ENCODE measurements at places on chromosomes 1 and 21.

GRCh38 chr1:161238039-161238473, at the start of gene NR1I3:
Gene NR1I3 (minus strand): TSS chr1:161238203. CDS start chr1:161236565, 1,638 bp downstream.
- no peak for DNase-seq

- DNase-seq, result no peak
These were observed 24.9 kb downstream of the SUSD4 start for GRCh38 chr1:223338811-223339746.

- no peak for DNase-seq
These were observed 140.1 kb downstream of the HMCN1 start for GRCh38 chr1:185874246-185874645.

DNA sequence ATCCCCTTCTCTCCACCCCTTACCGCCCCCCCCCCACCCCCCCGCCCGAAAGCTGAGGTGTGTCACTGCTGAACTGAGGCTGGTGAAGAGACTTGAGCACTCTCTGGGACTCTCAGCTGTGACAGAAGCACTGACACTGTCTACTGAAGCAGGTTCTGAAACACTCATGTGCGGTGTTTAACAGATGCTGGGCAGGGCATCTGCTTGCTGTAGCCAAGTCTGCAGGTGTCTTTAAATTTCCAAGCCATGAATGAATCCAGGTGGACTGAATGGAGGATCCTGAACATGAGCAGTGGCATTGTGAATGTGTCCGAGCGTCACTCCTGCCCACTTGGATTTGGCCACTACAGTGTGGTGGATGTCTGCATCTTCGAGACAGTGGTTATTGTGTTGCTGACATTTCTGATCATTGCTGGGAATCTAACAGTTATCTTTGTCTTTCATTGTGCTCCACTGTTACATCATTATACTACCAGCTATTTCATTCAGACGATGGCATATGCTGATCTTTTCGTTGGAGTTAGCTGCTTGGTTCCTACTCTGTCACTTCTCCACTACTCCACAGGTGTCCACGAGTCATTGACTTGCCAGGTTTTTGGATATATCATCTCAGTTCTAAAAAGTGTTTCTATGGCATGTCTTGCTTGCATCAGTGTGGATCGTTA, at the start of gene GPR52:
TSS of gene GPR52 (plus strand) at position 99 of the 665 bp plus-strand sequence. CDS start at position 247, 148 bp downstream.
- no peak for DNase-seq

- no peak for DNase-seq
These were observed 66.6 kb downstream of the BCAR3 start for GRCh38 chr1:93614986-93615581.

- no peak for DNase-seq
These were observed 8.3 kb upstream of the VN1R5 start for GRCh38 chr1:247247568-247247967.

- no peak for DNase-seq
These were observed 477.9 kb downstream of the LMO4 start for GRCh38 chr1:87806379-87807094.

DNA sequence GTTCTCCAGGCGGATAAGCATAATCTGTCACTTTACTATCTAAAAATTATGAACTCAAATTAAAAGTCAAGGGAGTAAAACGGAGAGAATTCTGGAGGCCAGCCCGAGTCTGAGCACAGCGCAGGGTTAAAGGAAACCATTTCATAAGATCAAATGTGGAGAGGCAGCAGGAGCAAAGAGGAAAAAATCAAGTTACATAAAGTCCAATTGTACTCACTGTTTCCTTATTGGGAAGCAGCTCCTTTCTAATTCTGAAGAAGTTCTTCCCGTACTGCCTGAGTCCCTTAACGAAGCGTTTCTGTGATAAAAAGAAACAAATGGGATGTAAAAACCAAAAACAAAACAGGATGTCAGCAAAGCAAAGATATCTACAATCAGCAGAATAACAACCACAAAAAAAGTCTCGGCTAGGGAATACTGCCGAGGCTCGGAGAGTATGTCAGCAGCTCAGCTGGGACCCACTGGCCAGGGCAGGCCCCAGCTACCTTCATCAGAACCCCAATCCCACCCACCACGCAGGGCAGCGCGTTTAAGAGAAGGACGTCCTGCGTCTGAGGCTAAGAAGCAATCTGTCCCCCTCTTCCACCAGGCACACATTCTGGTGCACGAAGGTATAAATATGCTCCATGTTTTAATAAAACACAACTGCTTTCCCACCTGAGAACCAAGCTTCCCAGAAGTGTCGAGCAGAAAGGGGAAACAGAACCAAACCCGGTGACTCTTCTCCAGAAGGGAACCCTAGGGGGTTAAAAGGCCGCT, 104.8 kb downstream of the SLC45A1 start:
- DNase-seq, result no peak

GRCh38 chr1:109198043-109198695, 15.5 kb upstream of the SARS1 start:
- no peak for DNase-seq

DNA sequence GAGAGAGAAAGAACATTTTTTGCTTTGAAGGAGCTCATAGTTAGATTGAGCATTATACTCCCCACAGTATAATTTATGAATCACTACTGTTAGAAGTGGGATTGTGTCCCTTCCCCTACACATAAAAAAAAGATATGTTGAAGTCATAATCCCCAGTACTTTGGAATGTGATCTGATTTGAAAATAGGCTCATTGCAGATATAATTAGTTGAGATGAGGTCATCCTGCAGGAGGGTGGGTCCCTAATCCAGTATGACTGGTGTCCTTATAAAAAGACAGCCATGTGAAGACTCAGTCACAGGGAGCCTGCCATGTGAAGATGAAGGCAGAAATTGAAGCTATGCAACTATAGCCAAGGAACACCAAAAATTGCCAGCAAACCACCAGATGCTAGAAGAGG, 76.4 kb downstream of the TGFB2 start:
- DNase-seq, result no peak

- DNase-seq, result no peak
These were observed 3.6 kb downstream of the GUK1 start for GRCh38 chr1:228143480-228144192.

DNA sequence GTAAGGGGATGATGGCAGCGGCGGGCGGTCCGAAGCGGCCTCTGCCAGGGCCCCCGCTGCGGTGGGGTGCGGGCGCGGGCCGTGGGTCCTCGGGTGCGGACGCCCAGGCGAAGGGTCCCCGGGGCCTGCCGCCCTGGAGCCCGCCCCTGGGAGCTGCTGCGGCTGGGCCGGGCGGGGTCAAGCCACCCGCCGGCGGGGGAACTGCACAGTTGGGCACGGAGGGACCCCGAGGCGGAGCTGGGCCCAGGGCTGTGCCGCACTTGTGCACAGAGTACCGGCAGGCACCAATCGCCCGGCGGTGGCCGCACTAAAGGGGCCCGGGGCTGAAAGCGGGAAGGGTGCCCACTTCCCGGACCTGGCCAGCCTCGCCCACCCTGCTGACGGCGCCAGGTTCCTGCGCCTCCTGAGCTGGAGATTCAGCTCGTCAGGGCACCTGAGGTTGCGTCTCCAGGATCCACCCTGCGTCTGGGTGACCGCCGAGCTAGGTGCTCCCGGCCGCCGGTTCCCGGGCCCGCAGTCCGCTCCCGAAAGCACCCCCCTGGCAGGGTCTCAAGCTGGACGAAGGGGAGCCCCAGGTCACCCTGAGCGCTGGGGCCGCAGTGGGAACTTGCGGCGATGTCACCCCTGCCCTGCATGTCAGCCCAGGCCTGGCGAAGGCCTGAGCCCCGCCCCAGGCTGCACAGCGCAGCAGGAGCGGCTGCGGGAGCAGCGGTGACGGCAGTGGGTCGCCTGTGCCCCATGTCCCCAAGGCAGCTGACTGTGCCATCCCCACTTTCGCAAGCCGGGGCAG, 56.7 kb upstream of the ETV3 start:
- no peak for DNase-seq

- no peak for DNase-seq
These were observed 32.9 kb downstream of the DUSP10 start for GRCh38 chr1:221708987-221709386.

- no peak for DNase-seq
These were observed 101.6 kb downstream of the AJAP1 start for GRCh38 chr1:4755864-4756504.

DNA sequence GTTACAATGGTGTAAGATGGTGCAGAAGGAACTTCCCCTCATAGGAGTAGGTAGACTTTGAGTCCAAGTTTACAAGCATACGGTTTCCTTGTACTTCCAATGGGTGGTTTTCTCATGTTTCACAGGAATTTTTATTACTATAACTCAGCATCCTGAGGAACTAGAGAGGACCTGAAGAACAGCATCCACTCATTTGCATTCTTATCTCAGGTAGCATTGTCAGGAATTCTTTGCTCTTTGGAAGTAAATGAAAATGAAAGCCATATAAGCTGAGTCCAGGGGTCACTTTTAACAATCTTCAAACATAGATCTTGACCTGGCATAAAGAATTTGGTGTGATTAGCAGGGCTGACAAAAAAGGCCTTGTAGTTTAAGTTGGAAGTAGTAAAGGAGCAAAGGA, 34.4 kb downstream of the CLCA4 start:
- no peak for DNase-seq

DNA sequence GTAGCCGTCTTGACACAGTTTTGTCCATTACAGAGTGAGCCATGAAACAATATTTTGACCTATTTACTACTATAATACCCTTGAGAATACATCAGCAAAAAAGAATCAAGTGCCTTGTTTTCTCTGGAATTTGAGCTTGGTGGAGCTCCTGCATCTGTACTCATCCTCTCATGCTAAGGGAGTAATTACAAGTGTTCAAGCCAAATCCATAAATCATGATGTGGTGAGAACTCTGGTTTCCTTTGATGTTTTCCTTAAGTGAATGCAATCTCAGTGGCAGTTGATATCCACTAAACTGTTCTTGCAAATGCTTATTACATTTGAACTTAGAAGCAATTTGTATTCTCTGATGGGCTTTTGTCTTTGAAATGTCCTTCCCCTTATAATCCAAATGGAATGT, 824.6 kb upstream of the TMPRSS15 start:
- DNase-seq, result no peak

- DNase-seq, result no peak
These were observed 80.5 kb upstream of the IFFO2 start for GRCh38 chr1:19036813-19037605.

- no peak for DNase-seq
These were observed 28.7 kb downstream of the NBPF3 start for GRCh38 chr1:21468599-21468998.

DNA sequence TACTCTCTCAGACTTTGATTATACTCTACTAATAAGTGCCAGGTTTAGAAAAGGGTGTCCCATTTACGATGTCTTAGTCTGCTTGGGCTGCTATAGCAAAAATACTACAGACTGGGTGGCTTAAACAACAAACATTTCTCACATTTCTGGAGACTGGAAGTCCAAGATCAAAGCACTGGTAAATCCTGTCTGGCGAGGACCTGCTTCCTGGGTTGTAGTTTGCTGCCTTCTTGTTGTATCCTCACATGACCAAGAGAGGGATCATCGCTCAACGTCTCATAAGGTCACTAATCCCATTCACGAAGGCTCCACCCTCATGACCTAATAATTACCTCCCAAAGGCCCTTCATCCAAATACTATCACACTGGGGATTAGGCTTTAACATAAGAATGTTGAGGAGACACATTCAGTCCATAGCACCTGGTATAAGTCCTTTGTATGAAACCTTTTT, 12.0 kb downstream of the PRDX6 start:
- no peak for DNase-seq

DNA sequence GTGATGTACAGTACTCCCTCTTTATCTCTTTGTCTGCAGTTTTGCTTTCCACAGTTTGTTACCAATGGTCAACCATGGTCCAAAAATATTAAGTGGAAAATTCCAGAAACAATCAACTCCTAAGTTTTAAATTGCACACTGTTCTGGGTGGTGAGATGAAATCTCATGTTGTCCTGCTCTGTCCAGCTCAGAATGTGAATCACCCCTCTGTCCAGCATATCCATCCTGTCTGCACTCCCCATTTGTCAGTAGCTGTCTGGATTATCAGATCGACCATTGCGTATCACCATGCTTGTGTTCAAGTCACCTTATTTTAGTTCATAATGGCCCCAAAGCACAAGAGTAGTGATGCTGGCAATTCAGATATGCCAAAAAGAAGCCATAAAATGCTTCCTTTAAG, 118.2 kb upstream of the PDE4B start:
- no peak for DNase-seq

GRCh38 chr1:98030483-98030882, 109.6 kb upstream of the DPYD start:
- DNase-seq, result no peak

- DNase-seq, result peak; percentile 34
These were observed 3.2 kb downstream of the MYBPH start for GRCh38 chr1:203172184-203173010.

- no peak for DNase-seq
These were observed 160.9 kb upstream of the IVNS1ABP start for GRCh38 chr1:185477638-185478580.

GRCh38 chr1:101465941-101466340, 229.1 kb downstream of the S1PR1 start:
- no peak for DNase-seq

GRCh38 chr1:63268876-63269275, 53.5 kb upstream of the FOXD3 start:
- no peak for DNase-seq

DNA sequence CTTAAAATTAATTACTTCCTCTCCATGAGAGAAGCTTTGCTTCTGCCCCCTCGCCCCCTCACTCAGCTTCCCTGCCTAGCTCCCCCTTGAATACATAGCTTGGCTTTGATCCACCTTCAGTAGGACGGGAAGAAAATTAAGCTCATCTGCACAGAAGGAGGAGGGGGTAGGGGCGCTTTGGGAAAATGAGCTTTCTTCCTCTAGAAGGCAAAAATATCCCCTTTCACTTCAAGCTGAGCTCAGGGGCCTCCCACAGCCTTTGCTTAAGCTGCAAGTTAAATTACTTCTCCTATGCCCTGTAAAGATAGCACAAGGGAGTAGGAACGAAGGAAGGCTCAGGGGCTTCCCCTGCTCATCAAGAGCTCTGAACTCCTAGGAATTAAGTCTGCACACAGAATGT, 65.2 kb upstream of the GOLT1A start:
- no peak for DNase-seq

- no peak for DNase-seq
These were observed 3.0 kb upstream of the SMPDL3B start for GRCh38 chr1:27931759-27932158.

DNA sequence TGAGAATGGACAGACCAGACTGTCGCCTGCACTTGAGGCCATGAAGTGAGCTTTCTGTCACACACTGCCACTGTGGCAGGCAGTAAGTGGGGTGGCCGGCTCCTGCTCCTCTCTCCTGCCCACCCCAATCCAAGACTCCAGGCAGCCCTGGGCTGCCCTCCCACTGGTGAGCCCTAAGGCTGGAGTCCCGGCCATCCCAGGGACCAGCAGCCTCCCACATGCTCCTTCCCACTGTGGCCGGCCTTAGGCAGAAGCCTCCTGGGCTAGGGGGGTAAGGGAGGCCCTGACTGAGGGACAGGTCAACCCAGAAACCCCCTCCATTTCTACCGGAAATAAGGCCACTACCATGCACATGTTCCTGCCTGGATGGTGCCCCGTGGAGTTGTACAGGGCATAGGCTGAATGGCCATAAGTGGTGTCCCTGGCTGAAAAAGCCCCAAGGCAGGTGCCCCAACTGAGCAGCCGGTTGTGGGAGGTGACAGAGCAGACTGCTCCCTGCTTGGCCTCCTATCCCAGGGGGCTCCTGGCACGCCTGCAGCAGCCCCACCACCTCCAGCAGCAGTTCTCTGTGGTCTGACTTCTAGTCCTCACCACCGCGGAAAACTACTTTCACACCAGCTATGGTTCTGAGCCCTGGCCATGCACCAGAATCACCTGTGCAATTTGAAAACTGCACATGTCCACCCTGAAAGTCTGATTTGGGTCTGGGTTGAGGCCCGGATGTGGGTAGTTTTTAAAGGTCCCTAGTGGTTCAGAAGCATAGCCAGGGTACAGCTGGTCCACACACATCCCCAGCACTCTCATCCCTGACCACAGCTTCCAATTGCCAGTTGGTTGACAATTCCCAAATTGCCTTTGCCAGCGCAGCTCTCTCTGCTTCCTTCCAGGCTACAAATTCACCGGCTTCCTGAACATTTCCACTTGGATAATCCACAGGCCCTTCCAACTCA, 1.6 kb upstream of the ARTN start:
- DNase-seq, result no peak
